ENCODE measurements at places on chromosomes 4 and X.

GRCh38 chrX:3771766-3772165 lies 58.3 kb upstream of the PRKX start:
- DNase-seq: peak; percentile 60

- no peak for DNase-seq
These were observed 453.1 kb upstream of the KLHL4 start for GRCh38 chrX:87064502-87064901.

DNA sequence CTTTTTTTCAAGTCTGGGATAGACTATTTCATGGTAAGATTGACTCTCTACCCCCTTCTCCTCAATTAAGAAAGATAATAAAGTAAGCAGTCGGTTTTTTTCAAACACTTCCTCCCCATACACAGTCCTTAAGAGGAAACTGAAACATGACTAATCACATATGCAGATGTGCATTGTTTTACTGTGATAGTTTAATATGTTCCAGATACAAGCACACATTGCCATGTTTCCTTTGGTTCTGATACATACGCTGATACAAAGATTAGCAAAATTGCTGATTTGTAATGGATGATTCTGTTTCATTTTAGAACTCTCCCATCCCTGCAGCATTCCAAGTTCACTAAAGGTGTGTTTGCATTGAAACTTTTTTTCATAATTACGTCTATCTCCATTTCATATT lies 76.1 kb downstream of the FBXO8 start:
- DNase-seq: no peak

- DNase-seq: no peak
These were observed 608.8 kb upstream of the EPHA5 start for GRCh38 chr4:66279084-66279483.

DNA sequence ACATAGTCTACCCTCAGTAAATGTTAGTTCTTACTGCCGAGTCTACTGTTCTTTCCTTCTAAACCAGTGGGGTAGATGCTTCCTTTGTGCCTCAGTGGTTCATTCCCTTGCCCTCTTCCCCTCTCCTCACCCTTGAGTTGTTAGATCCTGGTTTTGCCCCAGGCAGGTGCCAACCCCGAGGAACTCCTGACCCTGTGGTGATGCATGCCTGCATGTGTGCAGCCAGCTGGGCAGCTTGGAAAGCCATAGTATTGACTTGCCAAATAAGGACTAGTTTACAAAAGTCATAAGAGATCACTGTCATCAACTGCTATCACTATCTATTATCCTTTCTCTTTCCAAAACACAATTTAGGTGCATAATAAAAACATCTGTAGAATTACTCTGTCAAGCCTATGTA lies 50.9 kb downstream of the REPS2 start:
- DNase-seq: no peak

GRCh38 chr4:1350169-1350520 lies 3.1 kb downstream of the UVSSA start:
- no peak for DNase-seq

DNA sequence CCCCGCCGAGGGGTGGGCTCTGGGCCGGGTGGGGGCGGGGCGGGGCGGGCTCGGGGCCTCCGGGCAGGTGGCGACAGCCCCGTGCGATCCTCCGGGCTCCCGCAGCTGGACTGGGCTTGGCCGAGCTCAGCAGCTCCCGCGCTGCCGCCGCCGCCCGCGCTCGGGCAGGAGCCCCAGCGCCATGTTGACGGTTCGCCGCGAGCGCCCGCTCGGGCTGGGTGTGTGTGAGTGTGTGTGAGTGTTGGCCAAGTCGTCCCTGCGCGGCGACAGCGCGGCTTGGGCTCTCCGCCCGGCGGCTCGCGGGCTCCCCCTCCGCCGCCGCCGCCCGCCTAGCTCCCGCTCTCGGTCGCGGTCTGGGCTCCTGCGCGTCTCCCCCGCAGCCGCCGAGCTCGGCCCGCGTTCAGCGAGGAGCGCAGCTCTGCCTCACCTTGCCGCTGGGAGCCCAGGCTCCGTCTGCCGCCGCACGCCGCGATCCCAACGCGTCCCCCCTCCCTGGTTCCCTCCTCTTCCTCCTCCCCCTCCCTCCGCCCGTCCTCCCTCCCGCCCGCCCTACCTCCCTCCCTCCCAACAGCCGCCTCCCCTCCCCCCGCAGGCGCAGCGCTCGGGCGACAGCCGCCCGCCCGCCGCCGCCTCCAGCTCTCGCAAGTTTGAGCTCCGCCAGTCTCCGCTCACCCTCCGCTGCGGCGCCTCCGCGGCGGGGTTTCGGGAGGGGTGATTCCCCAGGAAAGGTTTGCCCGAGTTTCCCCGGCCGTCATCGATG lies at the start of gene BCOR:
Gene BCOR (minus strand): TSS at position 455 of the 760 bp plus-strand sequence. CDS start 20,029 bp downstream, outside the sequence.
- DNase-seq: no peak

GRCh38 chr4:51885363-51885762 lies 42.4 kb downstream of the DCUN1D4 start:
- no peak for DNase-seq

DNA sequence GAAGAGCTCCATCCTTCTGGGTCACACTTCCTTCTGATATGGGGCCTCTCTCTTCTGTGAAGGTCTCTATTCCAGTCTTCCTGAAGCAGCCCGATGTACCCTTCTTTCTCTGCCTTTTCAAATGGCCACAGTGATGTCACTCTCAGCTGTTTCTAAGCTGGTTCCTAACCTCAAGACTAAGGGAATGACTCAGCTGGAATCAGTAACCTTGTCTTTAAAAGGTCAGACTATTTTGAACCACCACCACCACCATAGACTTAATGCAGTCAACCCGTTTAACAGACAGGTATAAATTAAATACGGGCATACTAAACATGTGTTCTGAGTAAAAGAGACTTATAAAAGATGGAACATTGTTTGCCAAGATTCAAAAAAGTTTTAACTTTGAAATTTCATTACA lies 121.0 kb downstream of the PPA2 start:
- DNase-seq: no peak

DNA sequence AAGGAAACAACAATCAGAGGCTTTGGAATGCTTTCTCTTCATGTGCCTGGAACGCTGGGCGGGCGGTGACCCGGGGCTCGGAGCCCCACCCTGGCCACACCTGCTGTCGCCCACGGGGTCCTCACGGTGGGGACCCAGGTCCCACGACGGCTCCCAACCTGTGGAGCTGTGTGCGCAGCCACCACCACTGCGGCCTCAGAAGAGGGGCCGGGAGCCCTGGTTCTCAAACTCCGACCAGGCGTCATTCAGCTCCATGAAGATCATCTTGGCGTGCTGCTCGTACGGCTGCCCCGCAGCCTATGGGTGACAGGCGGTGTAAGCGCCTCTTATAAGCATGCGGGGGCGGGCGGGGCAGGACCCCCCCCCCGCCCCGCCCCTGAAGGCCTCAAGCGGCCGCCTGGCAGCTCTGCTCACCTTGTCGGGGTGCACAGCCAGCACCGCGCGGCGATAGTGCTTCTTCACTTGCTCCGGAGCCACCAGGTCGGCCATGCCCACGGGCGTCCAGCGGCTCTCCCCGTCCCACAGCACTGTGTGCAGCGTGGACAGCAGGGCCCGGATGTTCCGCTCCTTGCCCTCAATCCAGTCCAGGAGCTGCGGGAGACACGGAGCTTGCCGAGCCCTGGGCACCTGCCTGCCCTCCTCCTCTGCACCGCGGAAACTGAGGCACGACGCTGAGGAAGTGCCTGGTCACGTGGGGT lies 23.7 kb upstream of the CPLX1 start:
- no peak for DNase-seq

DNA sequence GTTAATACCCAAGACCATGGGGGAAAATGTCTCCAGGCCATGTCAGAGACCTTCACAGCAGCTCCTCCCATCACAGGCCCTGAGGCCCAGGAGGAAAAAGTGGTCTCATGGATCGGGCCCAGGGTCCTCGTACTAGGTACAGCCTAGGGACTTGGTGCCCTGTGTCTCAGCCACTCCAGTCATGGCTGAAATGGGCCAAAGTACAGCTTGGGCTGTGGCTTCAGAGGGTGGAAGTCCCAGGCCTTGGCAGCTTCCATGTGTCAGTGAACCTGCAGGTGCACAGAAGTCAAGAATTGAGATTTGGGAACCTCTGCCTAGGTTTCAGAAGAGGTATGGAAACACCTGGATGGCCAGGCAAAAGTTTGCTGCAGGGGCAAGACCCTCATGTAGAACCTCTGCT lies 27.6 kb upstream of the C4orf54 start:
- no peak for DNase-seq

DNA sequence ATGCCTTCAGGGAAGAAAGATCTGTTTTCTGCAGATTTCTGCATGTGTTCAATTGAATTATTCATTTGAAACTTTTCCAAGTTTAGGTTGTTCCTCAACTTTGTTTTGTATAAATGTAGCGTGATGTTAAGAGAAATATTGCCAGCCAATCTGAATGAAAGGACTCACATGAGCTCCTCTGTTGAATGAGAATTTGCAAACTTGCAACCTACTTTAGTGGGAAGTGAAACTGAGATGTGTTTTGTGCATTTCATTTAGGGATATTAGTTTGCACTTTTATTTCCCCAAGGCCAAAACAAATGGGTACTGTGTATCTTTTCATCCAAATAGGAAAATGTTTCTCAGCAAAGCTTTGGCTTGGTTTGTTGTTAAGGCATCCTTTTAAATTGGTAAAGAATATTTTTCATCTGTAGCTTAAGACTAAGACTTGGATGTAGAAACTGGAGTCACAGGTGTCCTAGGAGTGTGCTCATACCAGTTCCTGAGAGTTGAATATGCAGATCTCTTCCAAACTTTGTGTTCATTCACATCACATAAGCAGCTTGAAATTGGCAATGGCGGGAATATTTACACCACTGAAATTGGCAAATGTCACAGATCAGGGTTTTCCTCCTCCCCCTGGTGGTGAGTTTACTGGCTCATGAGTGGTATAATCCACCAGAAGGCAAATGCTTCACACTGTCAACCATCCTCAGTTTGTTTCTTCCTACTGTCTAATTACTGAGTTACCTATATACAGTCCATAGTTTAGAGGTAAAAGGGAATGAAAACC lies 193.6 kb upstream of the BANK1 start:
- DNase-seq: no peak

DNA sequence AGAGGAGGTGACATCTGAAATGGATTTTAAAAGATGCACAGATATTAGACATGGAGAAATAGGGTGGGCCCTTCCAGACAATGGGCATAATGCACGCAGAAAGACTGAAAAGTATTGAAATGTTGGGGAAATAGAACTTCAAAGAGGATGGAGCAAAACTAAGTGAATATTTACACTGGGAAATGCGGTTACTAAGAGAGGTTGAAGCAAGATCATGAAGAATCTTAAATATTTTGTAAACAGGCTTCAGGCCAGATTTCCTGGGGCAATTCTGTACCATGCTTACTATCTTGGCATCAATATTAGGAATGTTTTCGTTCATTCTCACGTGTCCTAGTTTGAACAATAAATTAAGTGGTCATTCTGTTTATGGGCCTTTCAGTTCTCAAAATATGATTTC lies 216.3 kb downstream of the ADAMTS3 start:
- no peak for DNase-seq

DNA sequence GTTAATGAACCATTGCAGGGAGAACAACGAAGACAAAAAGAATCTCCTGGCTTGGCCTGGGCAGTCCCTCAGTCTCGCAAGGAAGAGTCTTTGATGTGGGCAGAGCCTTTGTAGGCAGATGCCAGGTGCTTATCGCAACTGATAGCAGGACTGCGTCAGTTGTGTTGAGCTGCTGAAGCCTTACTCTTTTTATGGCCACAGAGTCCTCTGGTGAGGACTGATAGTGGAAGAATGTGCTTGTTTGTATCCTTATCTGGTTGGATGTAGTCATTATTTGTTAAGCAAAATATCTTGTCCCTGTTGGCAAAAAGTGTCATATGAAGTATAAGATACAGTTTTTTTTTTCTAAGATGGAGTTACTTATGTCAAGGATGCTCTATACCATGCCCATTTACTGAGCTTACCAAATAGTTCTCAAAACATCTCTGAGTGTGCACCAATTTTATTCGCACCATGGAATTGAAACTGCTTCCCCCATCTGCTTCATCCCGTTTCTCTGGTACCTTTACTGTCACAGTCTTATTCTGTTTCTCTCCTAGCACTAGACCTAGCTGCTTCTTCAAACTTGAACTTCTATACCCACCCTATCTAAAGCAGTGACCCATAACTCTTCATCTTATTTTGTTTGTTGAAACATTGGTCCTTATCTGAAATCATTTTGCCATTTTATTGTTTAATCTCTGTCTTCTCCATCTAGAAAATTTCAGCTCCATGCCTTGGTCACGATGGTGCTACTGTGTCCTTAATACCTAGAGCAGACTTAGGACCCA lies 47.0 kb upstream of the SPRY1 start:
- no peak for DNase-seq

DNA sequence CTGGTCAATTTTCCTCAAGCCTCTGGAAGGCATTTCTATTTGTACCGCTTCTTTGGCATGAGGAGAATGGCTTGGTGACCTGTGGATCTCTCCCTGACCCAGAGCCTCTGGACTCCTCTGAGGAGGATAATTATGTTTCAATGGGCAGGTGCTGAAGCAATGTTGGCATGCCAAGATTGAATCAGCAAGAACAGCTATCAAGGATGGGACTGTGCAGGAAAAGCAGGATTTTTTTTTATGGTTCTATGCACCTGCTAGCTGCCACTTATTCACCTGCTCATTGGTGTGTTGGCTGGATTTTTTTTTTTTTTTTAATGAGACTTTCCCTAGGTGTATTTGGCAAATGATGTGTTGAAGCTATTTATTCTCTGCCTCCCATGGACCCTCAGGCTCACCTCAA lies 821.2 kb downstream of the RPA4 start:
- no peak for DNase-seq

DNA sequence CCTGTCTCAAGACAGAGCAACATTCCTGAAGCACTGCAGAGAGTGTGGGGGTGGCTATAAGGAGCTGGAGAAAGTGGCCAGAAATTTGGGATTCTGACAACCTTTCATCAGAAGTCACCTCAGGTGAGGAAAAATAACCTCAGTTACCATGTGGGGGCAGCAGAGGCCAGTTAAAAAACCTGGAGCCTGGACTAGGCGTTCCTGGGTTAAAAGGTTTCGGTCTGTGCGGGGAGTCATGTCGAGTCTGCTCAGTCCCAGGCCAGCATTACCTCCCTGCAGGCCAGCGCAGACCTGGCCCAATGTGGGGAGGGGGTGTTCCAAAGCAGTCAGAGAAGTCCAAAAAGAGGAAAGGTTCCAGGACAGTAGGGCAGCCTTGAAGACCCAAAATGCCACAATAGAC lies 10.9 kb upstream of the NALF2 start:
- no peak for DNase-seq

GRCh38 chrX:9557521-9557920 lies 92.7 kb downstream of the TBL1X start:
- no peak for DNase-seq

GRCh38 chr4:77600521-77601451 lies 4.8 kb upstream of the CXCL13 start:
- DNase-seq: no peak

GRCh38 chr4:121599049-121599448 lies 97.7 kb downstream of the ANXA5 start:
- no peak for DNase-seq

GRCh38 chrX:41607264-41607832 lies 81.4 kb upstream of the GPR34 start:
- no peak for DNase-seq
